ENCODE measurements at places on chromosomes 2 and 18. TPM values are rescaled to one million over a fixed set of nuclear protein-coding genes. Genes with fewer than 3 reads are reported as not detected.

REEP1 gene
- 206 TPM for polyA plus RNA-seq

CLEC4F gene
- polyA plus RNA-seq: not detected

GATA6 gene
- polyA plus RNA-seq: not detected

TLX2 gene
- polyA plus RNA-seq: not detected

PDCD1 gene
- not detected for polyA plus RNA-seq

QPCT gene
- not detected for polyA plus RNA-seq

LCT gene
- polyA plus RNA-seq: not detected

PRKAG3 gene
- not detected for polyA plus RNA-seq

LIMS3 gene
- not detected for polyA plus RNA-seq

ECEL1 gene
- polyA plus RNA-seq: not detected

IL1R2 gene
- not detected for polyA plus RNA-seq

AKAIN1 gene
- polyA plus RNA-seq: 444 TPM

OXER1 gene
- polyA plus RNA-seq: not detected

SAG gene
- polyA plus RNA-seq: not detected

SLC40A1 gene
- 0.24 TPM for polyA plus RNA-seq

CBLN2 gene
- 8.2 TPM for polyA plus RNA-seq

ZNF892 gene
- 1.2 TPM for polyA plus RNA-seq

ALPI gene
- not detected for polyA plus RNA-seq

INHA gene
- polyA plus RNA-seq: 0.60 TPM

SLC23A3 gene
- polyA plus RNA-seq: not detected

PLB1 gene
- polyA plus RNA-seq: not detected

PUM2 gene
- polyA plus RNA-seq: 15.9 TPM

FHOD3 gene
- 25.6 TPM for polyA plus RNA-seq
